ENCODE measurements at places on chromosomes 16 and 17. TPM values are rescaled to one million over a fixed set of nuclear protein-coding genes. Genes with fewer than 3 reads are reported as not detected.

MT4 gene
- not detected for total RNA-seq

XAF1 gene
- total RNA-seq, result 55.0 TPM

CACNG1 gene
- total RNA-seq, result not detected

ZKSCAN2 gene
- total RNA-seq, result 5.9 TPM

HSPB9 gene
- not detected for total RNA-seq

TMEM186 gene
- total RNA-seq, result 7.2 TPM

SOST gene
- total RNA-seq, result not detected

SCARF1 gene
- total RNA-seq, result 16.3 TPM

- no peak for DNase-seq
Measured at GRCh38 chr17:32187271-32187670, 45.0 kb downstream of the RHOT1 start.

GRCh38 chr17:45231481-45232116, 9.9 kb downstream of the FMNL1 start:
- no peak for DNase-seq

DNA sequence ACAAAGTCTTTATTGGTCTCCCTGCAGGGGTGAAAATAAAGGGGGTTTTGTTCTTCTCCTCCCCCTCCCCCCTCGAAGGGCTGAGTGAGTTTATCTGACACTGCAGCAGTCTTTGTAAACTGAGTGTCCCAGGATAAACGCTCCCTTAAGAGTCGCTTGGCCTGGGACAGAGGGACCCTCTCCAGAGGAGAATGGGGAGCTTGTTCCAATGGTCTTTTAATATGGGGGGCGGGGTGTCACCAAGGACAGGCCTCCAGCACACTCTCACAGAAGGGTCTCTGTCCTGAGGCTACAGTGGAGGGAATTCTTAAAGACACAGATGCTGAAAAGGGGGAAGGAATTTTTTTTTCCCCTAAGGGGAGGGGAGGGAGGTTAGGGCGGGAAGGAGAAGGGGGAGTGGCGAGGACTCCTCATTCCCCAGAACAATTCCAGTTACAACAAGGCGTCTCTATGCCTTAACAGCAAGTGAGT, 455.5 kb downstream of the SOX9 start:
- no peak for DNase-seq

DNA sequence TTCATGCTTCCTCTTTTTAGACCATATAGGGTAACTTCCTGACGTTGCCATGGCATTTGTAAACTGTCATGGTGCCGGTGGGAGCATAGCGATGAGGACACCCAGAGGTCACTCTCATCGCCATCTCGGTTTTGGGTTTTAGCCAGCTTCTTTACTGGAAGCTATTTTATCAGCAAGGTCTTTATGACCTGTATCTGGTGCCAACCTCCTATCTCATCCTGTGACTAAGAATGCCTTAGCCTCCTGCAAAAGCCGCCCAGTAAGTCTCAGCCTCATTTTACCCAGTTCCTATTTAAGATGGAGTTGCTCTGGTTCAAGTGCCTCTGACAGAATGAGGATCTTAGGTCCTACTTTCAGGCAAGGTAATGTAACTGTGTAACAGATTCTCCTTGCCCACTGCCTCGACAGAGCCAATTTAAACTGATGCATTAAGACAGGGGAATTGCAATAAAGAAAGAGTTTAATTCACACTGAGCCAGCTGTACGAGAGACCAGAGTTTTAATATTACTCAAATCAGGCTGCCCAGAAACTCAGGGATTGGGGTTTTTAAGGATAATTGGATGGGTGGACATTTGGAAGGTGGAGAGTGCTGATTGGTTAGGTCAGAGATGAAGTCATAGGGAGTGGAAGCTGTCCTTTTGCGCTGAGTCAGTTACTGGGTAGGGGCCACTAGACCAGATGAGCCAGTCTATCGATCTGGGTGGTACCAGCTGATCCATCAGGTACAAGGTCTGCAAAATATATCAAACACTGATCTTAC, 59.9 kb upstream of the ATF7IP2 start:
- no peak for DNase-seq

GRCh38 chr16:11218604-11218962, 37.4 kb downstream of the SOCS1 start:
- no peak for DNase-seq

DNA sequence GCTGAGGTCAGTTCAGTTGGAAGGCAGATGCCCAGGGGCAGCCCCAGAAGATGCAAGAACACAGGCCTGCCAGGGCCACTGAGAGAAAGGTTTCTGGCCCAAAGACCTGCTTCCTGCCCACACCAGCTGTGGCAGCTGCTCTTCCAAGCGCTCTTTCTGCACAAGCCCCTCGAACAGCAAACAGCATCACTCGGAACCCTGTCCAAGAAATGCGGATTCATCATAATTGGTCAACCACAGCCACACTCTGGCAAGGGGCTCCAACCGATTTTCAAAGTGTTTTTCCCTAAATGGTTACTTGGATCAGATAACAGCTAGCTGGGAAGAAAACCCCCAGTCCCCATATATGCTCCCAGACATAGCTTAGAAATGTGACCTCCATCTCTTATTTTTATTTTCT, 71.1 kb upstream of the DNAH17 start:
- DNase-seq, result no peak

DNA sequence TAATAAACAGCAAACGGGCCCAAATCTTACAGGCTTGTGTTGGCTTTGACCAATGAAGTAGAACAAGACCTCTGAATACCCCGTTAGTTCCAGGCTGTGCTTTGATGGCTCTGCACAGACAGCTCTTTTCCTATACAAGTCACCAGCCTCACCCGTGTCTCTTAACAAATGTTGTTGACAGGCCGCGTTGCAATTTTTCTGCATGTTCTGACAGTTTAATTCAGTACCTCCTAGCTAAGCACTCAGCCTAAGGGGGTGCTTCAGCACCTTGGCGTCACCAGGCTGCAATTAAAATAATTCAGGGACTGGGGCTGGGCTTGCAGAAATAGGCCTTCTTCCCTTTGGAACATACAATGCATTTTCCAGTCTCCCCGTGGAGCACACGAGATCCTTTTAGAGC, 500.1 kb downstream of the MAF start:
- DNase-seq, result no peak

DNA sequence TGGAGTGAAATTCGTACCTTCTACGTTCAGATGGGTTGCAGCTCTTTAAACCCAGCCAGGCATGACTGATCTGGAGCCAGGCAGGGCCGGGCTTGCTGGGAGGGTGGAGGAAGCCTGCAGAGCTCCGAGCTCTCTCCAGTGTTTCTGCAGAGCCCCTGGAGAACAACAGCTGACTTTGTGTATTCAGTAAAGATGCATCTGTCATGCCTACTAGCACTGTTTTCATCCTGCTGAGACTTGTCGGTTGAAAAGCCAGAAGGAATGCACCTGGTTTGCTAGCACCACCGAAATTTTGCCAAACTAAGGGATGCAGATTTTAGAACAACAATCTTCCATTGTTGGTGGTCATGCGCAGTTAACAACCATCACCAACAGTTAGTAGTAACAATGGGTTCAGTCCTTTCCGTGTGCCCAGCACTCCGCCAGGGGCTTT, 22.4 kb upstream of the SCNN1B start:
- peak; percentile 78 for DNase-seq

GRCh38 chr16:47861999-47862398, 293.8 kb downstream of the ABCC12 start:
- DNase-seq, result no peak

DNA sequence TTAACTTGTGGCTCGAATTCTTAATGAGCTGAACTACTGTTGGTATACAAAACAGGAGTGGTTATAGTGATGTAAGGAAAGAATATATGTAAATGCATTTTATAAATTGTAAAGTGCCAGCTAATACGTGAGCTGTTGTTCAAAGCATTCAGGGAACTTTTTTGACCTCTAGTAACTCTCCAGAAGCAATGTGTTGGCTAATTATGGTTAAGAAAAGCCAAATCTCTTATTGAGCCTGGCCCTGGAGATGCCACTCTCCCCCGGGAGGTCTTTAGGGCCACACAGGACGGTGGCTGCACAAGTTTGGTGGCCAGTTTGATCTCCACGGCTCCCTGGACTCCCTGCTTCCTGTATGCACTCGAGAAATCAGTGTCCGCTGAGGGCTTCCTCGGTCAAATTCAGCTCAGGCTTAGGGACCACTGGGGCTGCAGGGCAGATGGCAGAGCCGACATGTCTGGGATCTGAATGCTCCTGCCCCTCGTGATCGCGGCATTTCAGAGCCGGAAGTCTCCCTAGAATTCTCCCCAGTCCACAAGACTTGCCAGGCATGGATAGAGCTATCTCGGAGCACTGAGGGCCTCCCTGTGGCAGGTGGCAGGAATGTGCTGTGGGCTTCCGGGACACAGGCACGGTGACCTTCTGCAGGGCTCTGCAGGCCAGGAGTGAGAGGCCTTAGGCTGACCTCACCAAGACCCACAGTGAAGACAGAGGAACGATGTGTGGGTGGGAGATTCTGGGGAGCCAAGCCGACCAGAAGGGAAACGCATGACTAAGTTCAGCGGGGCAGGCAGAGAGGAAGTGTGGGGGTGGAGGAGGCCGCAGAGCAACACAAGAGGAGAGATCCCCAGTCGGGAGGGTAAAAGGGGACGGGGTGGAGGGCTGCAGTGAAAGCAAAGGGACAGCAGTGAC, 18.6 kb upstream of the PITPNM3 start:
- DNase-seq, result no peak

GRCh38 chr17:41367426-41368075, 2.1 kb downstream of the KRT33B start:
- DNase-seq, result no peak

GRCh38 chr17:49959183-49959935, 9.6 kb upstream of the DLX4 start:
- no peak for DNase-seq

GRCh38 chr16:22192261-22193062, 13.6 kb upstream of the EEF2K start:
- peak; percentile 89 for DNase-seq

DNA sequence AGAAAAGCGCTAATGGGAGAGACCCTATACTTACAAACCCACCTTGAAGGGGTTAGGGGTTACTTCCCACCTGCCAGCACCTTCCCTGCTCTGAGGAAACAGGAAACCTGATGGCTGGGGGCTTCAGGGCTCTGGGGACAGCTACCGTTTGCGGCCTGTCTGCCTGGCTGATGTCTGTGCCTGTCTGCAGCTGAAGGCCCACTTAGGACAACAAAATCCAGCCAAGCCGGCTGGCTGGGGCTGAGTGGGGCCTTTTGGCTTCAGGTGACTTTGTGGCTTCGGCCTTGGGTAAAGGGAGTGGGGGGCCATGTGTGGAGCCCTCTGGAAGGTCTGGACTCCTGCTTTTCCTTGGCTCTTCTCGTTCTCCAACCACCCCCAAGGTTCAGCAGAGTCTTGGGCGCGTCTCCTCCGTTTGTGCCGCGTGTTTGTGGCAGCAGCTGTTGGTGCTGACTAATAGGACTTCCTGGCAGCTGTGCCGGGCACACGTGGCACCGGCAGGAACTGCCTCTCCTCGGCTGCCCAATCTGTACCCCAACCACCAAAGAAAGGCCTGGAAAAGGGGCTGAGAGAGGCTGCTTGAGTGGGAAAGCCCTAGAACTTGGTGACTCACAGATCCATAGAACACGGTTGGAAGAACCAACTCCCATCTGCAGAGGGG, 186.7 kb downstream of the MSI2 start:
- DNase-seq, result peak; percentile 64

DNA sequence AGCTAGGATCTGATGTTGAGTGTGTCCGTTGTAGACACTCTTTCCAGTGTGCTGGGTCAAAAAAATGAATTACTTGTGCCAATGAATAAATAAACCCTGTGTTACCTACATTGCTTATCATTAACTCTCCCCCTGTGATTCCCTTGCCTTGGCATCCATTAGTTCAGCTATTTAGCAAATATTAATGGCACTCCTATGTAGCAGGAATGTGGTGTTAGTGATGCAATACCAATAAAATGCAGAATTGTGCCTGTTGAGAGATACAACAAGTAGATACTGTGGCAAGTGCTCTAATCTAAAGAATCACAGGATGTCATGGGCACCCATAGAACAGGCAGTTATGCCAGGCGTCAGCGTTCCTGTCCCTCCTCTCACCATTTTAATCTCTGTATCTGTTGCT, 343.2 kb downstream of the PMP22 start:
- DNase-seq, result no peak

- DNase-seq, result no peak
Measured at GRCh38 chr16:85935974-85936760, 37.2 kb downstream of the IRF8 start.

DNA sequence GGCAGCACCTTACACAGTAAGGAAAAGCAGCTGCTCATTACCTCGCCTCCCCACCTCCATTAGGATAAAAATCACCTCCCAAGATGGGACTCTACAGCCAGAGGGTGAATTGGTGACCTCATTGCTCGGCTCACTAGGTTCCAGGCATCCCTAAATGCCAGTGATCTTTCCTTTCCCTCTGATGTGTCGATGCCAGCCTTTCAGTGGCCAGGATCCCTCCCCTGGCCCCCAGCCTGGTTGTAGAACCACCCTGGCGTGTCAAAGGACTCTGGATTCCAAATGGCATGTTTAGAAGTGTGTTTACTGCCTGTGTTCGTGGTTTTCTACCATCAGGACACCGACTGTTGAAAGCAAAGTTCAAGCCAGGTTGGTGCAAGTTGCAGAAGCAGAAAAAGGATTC, 72.1 kb upstream of the LYRM9 start:
- no peak for DNase-seq
